ENCODE measurements at places on chromosomes 1 and 21. TPM values are rescaled to one million over a fixed set of nuclear protein-coding genes. Genes with fewer than 3 reads are reported as not detected.

EPS8L3 gene
- not detected for total RNA-seq

SPRR1B gene
- 36.3 TPM for total RNA-seq

IL20 gene
- total RNA-seq, result 0.74 TPM

CR1L gene
- not detected for total RNA-seq
